ENCODE measurements at places on chromosomes 12 and 14.

GRCh38 chr14:22232933-22233332 is 356.1 kb downstream of the DAD1 start:
- no peak for DNase-seq

- DNase-seq: no peak
Measured at GRCh38 chr12:132341318-132342050, 12.1 kb upstream of the GALNT9 start.

GRCh38 chr12:123805173-123805572 is 43.1 kb downstream of the DNAH10 start:
- DNase-seq: no peak

DNA sequence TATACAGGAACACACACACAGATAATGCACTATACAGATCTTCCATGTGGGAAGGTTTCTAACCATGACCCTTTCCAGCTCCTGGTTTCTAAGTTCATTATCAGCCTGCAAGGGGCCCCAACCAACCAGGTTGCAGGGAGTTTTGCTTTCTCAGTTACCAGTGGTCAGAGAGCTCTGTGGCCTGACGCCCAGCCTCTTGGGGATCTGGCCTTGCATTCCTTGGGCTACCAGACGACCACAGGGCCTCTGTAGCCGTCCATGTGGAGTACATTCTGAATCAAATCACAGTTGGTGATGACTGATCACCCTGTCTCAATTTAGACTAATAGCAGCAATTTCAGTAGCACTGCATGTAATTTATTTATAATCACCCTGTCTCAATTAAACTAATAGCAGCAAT is 47.5 kb downstream of the PAH start:
- peak; percentile 79 for DNase-seq

- DNase-seq: no peak
Measured at GRCh38 chr14:89461256-89461655, 44.2 kb upstream of the FOXN3 start.

DNA sequence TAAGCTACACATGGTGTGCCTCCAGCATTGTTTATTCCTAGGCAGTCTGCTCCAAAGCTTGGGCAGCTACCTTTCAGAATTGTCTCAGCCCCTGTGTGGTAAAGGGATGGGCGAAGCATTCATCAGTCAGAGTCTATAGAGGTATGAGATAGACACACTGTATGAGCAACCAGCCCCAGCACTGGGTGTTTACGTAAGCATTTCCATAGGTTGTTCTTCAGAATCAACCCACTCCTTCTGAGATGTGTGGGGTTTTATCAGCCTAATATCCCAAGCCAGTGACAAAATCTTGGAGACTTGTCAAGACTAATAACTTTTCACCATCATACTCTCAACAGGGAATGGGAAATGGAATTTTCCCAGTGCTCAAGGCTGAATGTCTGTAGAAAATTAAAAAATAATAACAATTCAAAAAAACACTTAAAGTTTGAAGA is 98.2 kb downstream of the BTG1 start:
- no peak for DNase-seq

DNA sequence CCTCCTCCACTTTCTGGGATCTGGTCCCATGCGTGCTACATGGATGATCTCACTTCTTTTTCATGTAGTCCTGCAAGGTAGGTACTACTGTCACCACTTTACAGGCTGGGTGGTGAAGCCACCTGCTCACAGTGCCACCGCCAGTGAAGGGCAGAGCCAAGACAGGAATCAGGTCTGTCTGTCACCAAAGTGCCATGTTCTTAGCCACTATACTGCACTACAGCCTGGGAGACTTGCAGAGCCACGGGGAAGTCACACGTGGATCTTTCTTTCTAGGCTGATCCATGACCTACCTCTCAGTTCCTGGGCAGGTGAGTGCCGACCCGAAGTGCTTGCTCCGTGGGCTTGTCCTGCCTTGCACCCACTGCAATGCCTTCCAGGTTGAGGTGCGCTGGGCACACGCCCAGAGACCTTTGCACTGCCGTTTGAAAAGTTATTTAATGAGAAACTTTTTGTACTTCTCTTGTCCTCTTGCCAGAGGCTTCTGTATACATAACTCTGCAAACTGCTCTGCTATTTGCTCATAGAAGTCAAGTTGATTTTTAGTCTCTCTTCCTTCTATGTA is 19.7 kb upstream of the CLMN start:
- DNase-seq: no peak

All from NCI-H1417 treated with DMSO at 0.1 percent for 48 hours (cell line).